ENCODE measurements at places on chromosomes 3 and 15.
A peak's percentile ranks its signal among the peaks of the same experiment; 100 is the strongest.

GRCh38 chr15:78291698-78292097 is 7.7 kb downstream of the SKIC8 start:
- DNase-seq = no peak

GRCh38 chr15:61083081-61083787 is 145.9 kb downstream of the RORA start:
- no peak for DNase-seq

DNA sequence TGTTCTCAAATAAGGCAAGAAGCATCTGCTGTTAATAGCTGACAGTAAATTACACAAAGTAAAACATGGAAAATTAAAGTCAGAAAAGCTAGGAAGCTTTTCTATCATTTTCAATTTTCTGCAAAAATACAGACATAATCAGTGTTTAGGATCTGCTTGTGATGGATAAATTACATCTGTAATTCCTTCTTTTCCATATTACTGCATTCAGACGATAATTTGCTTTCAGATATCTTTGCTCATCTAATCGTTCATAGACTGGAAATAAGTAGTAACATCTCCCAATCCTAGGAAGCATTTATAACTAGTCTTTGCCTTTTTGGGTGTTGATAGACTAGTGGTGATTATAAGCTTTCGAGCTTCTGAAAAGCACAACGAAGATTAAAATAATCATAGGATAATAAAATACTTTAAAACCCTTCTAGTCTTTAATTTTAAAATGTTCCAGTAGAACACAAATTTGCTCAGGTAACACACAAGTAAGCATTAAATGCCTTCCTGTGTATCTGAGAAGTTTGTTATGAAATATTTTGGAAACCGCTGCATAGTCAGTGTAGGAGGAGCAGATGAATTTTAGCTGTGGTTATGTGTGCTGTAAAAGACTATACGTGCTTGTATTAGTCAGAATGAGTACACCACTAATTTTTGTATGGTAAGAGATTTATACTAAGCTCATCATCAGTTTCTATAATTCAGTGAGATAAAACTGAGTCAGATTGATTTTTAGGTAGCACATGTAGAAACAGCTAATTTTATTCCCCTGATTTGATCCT is 41.0 kb downstream of the MBNL1 start:
- peak; percentile 53 for DNase-seq

DNA sequence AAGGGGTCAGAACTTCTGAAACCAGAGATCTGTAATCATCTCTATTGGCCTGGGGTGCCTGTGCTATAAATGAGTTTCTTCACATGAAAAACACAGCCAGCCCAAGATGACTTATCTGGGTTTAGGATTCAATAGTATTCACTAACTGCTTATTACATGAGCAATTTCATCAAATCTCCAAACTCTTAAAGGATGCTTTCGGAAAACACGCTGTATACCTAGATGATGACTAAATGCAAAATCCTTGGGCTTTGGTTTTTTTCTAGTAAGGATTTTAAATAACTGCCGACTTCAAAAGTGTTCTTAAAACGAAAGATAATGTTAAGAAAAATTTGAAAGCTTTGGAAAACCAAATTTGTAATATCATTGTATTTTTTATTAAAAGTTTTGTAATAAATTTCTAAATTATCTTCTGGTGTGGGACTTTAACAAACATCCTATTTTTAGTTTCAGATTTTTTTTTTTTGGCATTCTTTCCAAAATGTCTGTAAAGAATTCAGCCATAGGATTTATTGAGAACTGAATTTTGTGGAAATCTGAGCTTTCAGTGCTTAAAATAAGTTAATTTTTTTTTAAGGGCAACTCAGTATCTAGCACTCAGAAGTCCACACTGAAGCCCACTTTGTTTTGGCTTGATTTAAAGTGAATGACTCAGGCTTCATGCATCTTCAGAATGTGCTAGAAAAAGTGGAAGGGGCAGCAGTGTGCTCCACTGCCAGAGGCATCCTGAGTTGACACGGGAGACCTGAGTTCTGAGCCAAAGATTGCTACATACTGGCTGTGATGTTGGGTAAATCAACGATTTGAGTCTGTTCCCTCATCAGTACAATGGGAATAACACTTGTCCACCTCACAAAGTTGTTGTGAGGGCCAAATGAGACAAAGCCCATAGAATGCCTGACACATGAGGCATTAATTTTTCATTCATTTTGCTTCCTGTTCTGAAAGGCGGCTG is 18.7 kb downstream of the TMEM43 start:
- peak; percentile 48 for DNase-seq

- DNase-seq = peak; percentile 84
Measured at GRCh38 chr3:158808697-158809096, 6.8 kb downstream of the MFSD1 start.
